Esophagus muscularis mucosa (tissue), 4 donors: ENCODE measurements at places on chromosomes 5 and 9. TPM values are rescaled to one million over a fixed set of nuclear protein-coding genes. Genes with fewer than 3 reads are reported as not detected.

- no peak for DNase-seq
Observed at GRCh38 chr5:1564182-1564748, 40.5 kb upstream of the LPCAT1 start.

DNA sequence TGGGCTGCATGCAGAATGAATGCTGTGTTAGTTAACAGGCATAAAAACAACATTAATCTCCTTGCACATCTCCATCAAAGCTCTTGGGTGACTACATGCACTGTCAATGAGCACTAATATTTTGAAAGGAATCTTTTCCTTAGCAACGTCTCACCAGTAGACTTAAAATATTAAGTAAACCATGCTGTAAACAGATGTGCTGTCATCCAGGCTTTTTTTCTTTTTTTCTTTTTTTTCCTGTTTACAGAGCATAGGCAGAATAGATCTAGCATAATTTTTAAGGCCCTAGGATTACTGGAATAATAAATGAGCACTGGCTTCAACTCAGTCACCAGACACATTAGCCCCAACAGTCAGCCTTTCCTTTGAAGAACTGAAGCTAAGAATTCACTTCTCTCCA, 36.3 kb downstream of the UBQLN1 start:
- DNase-seq, result no peak

DNA sequence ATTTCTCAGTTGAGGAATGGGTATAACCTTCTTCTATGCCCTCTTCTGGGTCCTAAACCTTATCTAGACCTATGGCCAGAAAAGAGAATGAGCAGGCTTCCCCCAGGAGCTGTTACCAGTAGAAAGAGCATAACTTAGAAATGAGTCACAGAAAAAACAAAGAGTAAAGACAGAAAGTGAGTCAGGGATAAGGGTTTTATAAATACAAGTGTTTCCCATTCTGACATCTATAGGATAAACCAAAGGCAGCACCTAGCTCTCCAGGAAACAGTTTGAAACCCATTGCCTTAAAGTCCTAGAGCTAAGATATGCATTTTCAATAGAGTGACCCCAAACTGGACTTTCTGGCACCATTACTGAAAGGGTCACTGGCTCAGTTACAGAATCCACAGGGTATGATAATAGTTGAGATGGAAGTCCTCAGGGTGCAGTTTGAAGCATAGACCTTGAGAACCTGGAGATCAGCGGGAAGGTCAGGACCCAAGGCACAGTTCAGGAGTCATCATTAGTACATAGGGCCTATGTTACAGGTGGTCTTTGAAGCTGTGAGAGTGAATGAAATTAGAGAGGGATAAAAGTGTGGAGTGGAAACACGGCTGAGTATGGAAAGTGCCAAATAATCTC, 42.7 kb upstream of the LIFR start:
- no peak for DNase-seq

The KLHL3 gene
- total RNA-seq, result 3.0 TPM

DNA sequence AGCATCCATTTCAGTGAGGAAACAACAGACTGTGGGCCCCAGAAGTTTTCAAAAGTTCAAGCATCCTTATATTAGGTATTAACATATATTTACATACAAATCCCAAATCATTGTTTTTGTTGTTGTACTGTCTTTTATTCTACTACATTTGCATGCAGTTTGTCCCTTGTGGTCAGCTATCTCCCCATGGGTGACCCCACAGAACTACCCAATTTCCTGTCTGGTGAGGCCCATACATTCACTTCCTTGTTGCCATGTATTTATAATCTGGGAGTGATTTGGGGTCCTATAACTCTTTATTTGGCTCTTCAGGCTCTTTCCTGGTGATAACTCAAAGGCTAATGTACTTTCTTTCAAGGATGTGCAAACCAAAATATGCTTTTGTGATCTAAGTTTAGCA, 3.3 kb upstream of the CD180 start:
- no peak for DNase-seq

DNA sequence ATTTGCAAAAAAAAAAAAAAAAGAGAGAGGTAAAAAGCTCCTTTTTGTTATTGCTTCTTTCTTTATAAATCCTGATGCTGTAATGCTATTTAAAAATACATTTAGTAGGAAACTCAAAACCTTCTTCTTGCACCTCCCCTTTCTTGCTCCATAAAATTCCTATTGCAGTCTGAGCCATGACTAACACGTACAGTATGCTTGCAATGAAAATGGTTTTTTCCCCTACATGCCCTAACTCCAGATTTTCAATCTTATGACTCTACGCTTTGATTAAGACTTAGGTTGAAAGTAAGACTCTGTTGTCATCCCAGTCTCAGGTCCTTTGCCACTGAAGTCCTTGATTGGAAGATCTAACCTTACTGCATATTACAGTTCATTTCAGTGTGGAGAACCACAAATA, 23.9 kb downstream of the FGF10 start:
- DNase-seq, result no peak

DNA sequence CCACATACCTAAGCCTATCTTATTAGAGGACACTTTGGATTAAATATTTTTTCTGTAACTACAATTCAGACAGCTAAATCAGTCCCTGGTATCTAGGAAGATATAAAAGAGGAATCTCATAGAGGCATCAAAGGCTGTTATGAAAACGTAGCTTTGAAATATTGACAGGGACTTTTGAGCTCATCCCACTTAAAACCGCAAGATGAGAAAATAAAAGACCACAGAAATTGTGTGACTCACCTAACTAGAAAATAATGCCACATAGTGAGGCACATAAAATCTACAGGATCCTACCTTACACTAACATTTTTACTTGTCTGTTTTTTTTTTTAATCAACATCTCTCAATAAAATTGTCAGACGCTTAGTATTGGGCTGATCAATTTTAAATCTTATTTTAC, 686.5 kb upstream of the COX7C start:
- no peak for DNase-seq

DNA sequence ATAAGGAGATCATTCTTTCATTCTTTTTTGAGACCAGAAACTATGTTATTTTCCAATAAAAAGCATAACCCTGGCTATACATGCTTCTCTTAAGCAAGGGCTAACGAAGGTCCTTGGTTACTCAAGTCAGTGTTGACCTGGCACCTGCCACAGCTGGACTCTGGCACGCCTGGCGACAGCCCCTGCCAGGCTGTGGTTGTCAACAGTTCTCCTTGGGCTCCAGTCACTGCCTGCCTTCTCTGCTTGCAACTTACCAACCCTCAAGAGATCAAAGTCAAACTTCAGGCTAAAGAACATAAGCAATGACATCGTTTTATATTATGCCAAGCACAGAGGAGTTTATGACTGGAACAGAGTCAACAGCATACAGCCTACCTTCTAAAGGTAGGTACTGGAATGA, 61.4 kb upstream of the TBC1D9B start:
- peak; percentile 10 for DNase-seq

DNA sequence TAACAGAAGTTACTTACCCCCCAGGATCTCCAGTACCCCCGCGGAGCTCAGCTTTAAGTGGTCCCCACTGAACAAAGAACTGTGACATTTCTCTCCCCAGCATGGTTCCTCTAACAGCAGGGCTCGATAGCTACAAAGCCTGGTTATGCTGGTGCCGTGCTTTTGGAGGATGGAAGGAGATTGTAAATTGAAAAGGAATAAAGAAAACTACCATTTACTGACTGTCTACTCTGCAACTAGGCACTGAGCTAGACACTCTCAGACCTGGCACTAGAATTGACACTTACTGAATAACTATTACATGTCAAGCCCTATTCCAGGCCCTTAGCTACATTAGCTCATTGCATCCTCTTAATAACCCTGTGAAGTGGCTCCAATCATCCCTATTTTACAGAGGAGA, 145.3 kb downstream of the TTLL11 start:
- DNase-seq, result no peak

The C9orf153 gene
- total RNA-seq, result not detected

DNA sequence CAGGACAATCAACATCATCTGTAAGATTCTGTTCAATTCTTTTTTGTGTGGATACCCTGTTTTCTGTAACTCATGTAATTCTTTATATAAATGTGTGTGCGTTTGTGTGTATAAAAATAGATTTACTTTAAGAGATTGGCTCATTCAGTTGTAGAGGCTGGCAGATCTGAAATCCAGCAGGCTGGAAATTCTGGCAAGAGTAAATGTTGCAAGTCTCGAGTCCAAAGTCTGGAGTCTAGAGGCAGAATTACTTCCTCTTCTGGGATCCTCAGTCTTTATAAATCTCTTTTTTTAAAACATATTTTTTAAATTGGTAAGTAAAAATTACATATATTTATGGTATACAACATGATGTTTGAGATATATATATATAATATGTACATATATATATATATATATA, 202.1 kb upstream of the TMEM161B start:
- no peak for DNase-seq

The HRCT1 gene
- 27.0 TPM for total RNA-seq
